IMR-90 (cell line): ENCODE measurements at places on chromosomes 6 and 20. TPM values are rescaled to one million over a fixed set of nuclear protein-coding genes. Genes with fewer than 3 reads are reported as not detected.

The CHRNA4 gene
- total RNA-seq = not detected in 2 replicates

The SLC26A8 gene
- total RNA-seq = not detected in 2 replicates

The HLA-DPA1 gene
- total RNA-seq = not detected in 2 replicates

The HCRTR2 gene
- total RNA-seq = under 0.01 TPM in 1 of 2 replicates, not detected in the other

The DNMT3B gene
- total RNA-seq = 1.3 and 1.4 TPM in 2 replicates

The CCHCR1 gene
- 16.1 and 22.0 TPM in 2 replicates for total RNA-seq

The POM121L2 gene
- not detected in 2 replicates for total RNA-seq

The OLIG3 gene
- total RNA-seq = not detected in 2 replicates

- DNase-seq = no peak
Observed at GRCh38 chr6:159095616-159096015, 50.8 kb upstream of the TAGAP start.

- no peak for DNase-seq
Observed at GRCh38 chr6:163786995-163787671, 372.6 kb downstream of the QKI start.

GRCh38 chr6:96521306-96521643, 331 bp upstream of the UFL1 start:
- no peak for DNase-seq

DNA sequence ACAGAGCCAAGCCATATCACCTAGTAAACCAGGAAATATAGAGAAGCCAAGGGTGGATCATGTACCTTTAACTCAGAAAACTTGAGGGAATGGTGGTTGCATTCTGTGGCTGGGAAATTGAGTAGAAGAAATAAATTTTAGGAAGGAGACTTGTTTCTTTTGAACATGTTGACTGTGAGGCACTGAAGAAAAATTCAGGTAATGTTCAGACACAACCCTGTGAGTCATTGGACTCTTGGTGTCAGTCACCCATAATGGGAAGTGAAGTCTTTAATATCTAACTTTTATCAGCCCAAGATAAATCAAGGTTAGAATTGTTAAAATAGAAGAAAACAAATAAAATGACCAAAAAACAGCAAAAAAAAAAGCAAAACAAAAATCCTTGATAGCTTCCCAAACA, 98.8 kb upstream of the GRIK2 start:
- DNase-seq = no peak

DNA sequence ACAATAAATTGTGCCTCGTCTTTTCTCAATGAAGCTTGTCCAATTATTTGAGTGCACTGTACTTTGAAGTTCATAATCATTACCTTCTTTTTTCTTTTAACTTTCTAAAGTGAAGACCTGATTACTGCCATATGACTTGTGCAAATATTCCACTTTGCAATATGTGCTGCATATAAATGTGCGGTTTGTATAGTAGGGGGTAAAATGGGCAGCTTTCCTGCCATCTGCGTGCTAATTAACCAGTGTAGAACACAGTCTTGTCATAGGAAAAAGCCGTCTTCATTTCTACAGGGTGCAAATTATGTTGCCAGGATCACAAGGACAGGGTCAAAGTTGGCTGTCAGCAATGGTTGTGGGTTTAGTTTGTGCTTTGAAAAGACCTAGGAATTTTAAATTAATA, 397.0 kb downstream of the NKAIN2 start:
- no peak for DNase-seq

GRCh38 chr20:64115171-64115911, 8.0 kb upstream of the NPBWR2 start:
- no peak for DNase-seq

GRCh38 chr6:41524634-41525011, 21.6 kb upstream of the FOXP4 start:
- no peak for DNase-seq

DNA sequence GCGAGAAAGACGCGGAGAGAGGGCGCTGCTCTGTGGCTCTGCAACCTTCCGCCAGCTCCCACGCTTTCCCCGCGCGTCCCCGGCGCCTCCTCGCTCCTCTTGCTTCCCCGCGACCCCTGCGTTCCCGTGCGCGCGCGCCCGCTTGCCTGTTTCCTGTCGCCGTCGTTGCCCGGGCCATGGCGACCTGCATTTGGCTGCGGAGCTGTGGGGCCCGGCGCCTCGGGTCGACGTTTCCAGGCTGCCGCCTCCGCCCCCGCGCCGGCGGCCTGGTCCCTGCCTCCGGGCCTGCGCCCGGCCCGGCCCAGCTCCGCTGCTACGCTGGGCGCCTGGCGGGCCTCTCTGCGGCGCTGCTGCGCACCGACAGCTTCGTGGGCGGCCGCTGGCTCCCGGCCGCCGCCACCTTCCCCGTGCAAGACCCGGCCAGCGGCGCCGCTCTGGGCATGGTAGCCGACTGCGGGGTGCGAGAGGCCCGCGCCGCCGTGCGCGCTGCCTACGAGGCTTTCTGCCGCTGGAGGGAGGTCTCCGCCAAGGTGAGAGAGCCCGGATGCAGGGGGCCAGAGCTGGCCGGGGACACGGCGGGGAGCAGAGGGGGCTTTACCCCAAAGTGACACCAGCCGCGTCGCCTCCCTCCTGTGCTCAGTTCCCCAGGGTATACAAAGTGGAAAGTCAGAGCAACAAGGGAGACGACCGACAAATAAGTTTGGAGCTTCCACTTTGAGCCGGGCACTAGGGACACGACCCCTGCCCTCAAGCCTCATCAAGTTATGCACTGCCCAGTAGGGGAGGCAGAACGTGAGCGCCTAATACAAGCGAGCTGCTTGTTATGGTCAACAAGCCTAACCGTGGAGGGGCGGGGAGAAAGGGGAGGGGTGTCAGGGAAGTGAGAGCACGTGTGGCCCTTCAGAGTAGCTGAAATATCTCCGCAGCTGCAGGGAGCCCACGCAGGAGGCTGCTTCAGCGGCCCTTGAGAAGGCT, at the start of gene ALDH5A1:
Gene ALDH5A1, plus strand, starts transcription at position 149 of the 975 bp plus-strand sequence. Its CDS starts 28 bp downstream, at position 177.
- DNase-seq = peak; percentile 38

GRCh38 chr6:15062516-15063252, 183.2 kb upstream of the JARID2 start:
- peak; percentile 99 for DNase-seq

- DNase-seq = no peak
Observed at GRCh38 chr6:24949020-24949569, 13.3 kb upstream of the RIPOR2 start.

DNA sequence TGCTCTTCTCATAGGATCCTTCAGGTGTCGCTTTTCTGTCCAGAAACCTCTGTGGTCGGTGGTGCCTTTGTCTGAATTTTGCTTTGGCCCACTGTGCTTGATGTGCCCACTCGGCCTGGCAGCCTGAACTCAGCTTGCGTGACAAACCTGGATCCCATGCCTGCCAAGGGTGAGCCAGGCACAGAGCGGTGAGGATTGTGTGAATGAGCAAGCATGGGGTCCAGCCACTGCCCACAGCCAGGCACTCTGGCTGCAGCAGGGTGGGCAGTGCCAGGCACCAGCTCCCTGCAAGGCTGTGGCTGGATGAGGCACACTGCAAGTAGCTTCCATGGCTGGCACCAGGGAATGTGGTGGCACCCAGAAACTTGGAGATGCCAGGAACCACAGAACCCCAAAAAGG, 110.3 kb downstream of the THEMIS start:
- no peak for DNase-seq

DNA sequence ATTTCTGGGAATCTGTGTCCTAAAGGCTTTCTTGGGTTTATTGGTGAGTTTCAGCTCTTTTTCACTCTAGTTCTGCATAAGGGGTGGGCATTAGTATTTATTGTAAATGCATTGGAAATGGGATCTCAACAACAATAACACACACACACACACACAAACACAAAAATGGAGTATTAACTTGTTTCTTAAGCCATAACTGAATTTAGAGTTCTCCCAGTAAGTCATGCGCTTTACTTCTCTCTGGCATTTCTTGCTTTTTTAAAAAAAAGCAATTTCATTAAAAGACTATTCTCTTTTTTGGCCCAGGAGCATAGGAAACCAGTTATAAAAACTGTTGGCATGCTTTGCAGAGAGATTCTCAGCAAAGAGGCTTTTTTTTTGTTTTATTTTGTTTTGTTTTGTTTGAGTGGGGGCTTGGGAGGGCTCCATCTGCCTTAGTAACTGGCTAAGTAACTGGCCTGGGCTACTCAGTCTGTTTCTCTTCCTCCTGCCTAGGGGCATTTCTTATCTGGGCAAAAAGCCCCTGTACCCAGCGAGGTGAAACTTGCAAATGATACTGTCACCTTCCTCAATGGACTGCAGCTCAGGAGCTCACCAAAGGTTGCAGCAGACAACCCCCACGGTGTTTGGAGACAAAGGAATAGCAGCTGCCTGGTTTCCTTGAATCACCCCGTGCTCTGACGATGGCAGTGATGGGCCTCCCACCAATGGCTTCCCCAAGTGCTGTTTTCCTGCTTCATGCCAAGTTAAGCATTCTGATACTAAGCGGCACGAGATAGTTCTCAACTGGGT, 128.5 kb downstream of the BCAS1 start:
- DNase-seq = no peak

- DNase-seq = peak; percentile 15
Observed at GRCh38 chr6:73565767-73566485, 45.1 kb upstream of the EEF1A1 start.

GRCh38 chr20:50415516-50416268, 94.5 kb upstream of the PTPN1 start:
- DNase-seq = peak; percentile 87

DNA sequence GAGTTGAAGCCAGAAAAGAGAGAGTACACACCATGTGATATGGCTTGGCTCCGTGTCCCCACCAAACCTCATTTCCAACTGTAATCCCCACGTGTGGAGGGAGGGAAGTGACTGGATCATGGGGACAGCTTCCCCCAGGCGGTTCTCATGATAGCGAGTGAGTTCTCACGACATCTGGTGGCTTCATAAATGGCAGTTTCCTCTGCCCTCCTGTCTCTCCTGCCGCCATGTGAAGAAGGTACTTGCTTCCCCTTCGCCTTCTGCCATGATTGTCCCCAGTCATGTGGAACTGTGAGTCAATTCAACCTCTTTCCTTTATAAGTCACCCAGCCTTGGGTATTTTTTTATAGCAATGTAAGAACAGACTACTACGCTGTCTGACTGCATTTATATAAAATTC, 40.3 kb downstream of the TAF4 start:
- no peak for DNase-seq

DNA sequence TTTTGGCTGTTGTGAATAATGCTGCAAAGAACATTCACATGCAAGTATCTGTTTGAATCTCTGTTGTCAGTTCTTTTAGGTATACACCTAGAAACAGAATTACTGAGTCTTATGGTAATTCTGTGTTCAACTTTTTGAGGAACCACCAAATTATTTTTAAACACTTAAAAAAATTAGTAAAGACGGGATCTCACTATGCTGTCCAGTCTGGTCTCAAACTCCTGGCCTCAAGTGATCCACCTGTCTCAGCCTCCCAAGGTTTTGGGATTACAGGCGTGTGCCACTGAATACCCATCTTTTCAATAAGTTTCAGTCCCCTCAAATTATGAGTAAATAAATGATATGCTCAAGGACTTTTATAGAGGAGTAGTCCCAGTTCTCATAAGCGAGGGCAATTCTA, 17.5 kb downstream of the SPATS1 start:
- DNase-seq = no peak

DNA sequence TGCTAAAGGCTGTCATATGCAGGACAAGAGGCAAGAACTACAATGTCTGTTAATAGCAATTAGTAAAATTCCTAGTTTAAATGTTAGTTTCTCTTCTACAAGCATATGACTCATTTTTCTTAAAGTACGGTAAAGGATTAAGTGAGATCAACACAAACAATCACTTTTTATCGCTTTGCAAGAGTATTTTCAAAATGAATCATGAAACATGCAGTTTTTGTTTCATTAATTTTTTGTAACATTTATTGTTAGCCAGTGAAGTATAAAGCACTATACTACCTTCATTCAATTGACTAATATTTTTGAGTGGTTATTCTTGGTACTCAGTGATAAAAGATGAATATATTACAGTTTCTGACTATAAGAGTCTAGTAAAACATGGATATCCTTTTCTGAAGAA, 138.6 kb downstream of the AHI1 start:
- peak; percentile 67 for DNase-seq

- no peak for DNase-seq
Observed at GRCh38 chr6:82385546-82385945, 21.9 kb downstream of the TPBG start.
